ENCODE measurements at places on chromosomes 1 and 21.

DNA sequence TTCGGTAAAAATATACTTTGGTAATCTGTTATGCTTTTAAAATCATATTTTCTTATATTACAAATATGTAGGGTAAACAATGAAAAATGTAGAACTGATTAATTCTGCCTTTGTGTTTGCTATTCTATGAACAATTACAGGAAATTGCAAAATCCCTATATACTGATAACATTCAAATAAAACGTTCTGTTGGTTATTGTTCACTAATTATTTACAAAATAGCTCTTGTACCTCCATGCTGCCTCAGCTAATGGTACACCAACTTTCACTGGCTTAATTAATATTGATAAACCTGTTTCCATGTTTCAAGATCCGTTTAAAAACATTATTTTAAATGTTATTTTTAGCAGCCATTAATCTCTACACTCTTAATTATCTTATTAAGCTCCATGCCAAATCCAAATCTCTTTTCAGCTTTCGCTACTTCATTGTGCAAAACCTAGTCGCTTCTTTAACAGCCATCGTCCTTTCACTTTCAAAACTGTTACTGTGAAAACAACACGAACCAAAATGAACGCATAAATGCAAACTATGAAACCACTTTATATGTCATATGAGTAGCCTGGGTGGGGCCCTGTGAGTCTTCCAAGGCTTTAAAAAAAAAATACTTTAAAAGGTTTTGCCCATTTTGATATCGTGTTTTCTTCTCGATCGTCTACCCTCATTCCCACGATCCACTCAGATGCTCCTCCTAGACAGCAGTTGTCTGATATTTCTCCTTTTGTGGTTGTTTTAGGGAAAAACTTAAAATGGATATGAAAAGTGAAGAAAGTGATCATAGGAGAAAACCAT, 807.1 kb downstream of the USP25 start:
- DNase-seq, result no peak

GRCh38 chr1:151060657-151061421, 642 bp downstream of the MLLT11 start:
- DNase-seq, result no peak

- DNase-seq, result no peak
Measured at GRCh38 chr21:32445101-32445500, 32.6 kb downstream of the EVA1C start.

GRCh38 chr1:36740446-36740845, 257.7 kb upstream of the CSF3R start:
- DNase-seq, result no peak

GRCh38 chr1:21818656-21819055, 6.6 kb downstream of the LDLRAD2 start:
- no peak for DNase-seq

- no peak for DNase-seq
Measured at GRCh38 chr1:32071758-32072621, 749 bp upstream of the TMEM39B start.

DNA sequence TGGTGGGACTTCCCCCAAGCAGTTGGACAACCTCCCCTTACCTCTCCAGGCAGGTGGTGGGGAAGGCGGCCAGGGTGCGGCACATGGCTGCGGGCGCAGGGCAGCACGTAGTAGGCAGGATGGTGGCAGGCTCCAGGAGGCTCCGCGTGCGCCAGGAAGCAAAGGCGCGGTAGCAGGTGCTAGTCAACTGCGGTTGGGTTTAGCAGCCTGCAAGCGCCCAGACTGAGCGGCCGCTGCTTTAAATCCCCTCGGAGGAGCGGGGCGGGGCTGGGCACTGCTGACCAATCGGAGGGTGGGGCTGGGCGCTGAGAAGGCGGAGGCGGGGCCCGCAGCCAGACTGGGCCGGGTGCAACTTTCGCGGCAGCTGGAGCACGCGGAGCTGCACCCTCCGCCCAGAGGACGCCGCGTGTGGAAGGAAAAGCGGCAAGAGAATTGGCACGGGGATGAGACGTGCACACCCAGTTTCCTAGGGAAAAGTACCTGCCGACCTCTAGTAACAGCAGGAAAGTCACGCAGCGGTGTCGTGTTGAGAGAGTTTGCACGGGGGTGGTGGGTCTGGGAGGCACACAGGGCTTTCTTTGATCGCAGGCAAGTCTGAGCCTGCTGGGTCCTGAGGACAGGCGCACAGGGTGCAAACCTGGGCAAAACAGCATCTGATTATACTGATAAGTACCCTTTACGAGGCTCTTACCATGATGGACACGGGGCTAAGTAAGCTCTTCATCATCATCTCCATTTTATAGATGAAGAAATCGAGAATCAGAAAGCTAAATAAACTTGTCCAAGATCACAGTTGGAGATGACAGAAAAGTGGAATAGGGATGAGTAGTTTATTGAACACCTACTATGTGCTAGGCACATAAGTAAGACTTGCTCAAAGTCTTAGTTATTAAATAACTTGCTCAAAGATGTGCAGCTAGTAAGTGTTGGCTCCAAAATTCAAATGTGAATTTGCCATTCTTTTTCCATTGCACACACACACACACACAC, at the start of gene RGS16:
TSS of gene RGS16 (minus strand) at position 215 of the 990 bp plus-strand sequence. CDS start at position 85, 130 bp downstream.
- DNase-seq, result peak; percentile 91

DNA sequence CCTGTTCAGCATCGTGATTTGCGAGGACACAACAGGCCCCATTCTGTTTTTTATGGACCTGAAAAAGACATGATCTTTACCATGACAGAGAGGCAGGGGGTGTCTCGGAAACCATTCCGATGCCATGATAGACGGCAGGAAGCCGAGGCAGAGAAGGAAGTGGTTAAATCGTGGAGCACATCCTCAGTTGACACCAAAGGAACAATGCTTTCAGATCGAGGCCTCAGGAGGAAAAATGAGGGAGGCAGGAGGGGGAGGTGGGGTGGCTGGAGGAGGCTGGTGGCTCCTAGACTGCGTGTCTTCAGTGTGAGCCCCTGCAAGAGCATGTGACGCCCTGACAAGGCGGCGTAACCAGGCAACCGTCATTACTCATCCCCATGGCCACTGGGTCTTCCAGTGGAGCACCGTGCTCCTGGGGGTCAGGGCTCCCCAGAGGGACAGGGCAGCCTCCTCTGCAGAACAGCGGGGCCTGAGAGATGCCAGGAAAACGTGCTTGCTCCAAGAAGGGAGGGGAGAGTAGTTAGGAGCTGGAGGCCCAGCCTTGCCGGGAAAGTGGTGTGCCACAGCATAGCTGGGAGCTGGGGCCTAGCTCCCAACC, 172.8 kb upstream of the TMEM51 start:
- no peak for DNase-seq

DNA sequence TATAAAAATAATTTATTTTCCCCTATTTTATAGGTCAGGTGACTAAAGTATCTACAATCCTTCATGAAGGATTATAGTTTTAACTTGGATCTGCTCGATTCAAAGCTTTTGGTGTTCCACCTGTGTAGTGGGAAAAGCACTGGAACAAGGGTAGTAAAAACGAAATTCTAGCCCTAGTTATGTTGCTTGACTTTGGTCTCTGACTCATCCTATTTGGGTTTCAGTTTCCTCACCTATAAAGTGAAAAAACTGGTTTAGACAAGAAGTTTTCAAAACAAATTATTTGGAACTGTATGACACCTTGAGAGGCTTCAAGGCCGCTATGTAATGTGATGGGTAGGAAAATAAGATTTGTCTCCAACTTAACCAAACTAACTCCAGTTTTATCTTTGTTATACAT, 505.2 kb upstream of the ZRANB2 start:
- DNase-seq, result no peak

DNA sequence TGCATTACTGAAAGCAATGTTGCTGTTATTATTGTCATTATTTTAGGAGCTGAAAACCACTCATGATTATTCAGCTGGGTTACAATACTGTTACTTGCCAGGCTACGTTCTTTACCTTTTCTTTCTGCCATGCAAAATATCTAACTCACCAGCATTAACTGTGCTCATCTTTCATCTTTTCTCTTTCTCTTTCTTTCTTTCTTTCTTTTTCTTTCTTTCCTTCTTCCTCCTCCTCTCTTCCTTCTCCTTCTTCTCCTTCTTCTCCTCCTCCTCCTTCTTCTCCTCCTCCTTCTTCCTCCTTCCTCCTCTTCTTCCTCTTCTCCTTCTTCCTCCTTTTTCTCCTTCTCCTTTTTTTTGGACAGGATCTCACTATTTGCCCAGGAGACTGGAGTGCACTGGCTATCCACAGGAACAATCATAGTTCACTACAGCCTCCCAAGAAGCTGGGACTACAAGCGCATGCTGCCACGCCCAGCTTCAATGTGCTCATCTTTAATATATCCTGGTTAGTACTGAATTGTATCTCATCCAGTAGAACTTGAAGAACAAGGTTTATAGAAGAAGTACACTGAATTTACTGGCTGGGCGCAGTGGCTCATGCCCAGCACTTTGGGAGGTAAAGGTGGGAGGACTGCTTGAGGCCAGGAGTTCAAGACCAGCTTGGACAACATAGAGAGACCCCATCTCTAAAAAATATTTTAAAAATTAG, 6.9 kb upstream of the ZMYM4 start:
- no peak for DNase-seq

DNA sequence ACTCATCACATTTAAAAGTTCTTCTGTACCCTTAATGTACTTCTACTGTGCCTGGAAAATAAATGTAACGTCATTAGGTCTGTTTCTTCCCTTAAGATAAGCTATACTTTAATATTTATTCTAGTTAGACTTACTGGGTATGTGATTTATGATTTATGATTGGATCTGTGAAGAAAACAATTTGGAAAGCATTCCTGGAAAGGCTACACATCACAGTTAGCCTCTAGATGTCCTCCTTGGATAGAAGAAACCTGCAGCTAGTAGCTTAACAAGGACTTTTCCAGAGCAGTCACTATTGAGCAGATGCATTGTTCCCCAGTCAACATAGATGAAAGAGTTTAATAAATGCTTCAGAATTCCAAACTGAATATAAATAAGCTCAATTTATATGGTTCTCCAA, 22.2 kb upstream of the ABL2 start:
- no peak for DNase-seq

All from stimulated activated CD4-positive, alpha-beta T cell treated with anti-CD3 and anti-CD28 coated beads, Interleukin-15, amount 100 ng/mL, for 1 hour (primary cell).